Trophoblast cell (in vitro differentiated cells and primary cell): ENCODE measurements at places on chromosomes 12 and 14.

GRCh38 chr12:43957732-43958372 is 122.0 kb downstream of the TMEM117 start:
- DNase-seq, result peak; percentile 75

- no peak for DNase-seq
Observed at GRCh38 chr12:113845900-113846674, 120.0 kb downstream of the RBM19 start.

GRCh38 chr12:46450279-46450748 is 77.7 kb upstream of the SLC38A2 start:
- DNase-seq, result no peak

DNA sequence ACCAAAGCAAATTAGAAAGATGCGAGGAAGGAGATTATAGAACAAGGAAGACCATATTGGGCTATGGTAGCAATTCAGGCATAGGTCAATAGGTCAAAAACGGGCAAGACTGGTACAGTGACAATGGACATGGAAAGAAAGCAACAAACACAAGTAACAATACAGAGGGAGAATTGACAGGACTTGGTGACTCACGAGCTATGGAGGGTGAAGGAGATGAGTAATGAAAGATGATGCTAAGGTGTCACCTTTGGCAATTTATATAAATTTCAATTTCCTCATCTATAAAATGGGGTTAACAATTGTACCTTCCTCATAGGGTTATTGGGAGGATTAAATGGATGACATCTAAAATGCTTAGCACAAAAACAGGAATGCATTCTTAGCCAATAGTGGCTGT is 15.1 kb upstream of the DUSP16 start:
- no peak for DNase-seq

DNA sequence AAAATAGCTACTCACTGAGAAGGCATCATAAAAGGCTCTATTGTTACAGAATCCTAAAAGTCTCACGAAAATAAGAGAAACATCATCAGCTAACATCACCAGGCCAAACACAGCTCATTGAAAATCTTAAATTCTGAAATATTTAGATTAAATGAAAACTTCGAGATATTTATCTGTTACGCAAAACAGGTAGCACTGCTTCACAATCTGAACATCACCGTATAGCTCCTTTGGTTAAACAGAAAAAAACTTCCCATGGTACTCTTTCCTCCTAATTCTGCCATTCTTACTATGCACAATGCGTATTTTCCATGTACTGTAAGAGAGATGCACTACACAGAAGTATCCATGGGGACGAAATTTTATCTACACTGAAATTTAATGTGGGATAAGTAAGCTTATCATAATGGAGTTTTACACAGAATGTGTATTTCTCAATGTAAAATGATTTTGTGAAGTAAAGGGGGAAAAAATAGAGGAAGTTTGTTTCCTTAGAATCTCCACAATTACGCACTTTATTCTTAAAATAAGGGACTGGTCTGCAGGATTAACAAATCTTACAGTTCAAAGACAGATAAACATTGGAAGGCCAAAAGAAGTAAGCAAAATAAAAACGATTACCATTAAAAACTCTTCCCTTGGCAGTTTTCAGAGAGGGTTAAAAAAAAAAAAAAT is 1.9 kb downstream of the SGPP1 start:
- DNase-seq, result peak; percentile 38

GRCh38 chr12:4215229-4216186 is 58.1 kb upstream of the CCND2 start:
- DNase-seq, result peak; percentile 8

DNA sequence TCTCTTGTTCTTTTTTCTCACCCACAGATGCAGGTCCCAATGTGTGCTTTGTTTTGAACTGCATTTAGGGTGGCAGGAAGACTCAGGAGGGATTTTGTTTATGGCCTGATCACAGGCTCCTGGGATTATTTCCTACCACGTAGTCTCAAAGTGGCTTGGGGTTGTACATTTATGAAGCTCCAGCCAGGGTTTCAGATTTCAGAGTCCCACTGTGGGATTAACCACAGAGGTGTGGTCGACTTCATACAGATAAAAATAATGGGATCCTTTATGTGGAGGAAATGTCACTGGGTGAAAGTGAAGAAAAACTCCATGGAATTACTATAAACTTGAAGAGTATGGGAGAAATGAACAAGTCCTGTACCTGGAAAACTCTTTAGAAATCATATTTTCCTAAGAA is 14.2 kb upstream of the PPP1R1A start:
- DNase-seq, result no peak

- no peak for DNase-seq
Observed at GRCh38 chr14:80271389-80271788, 60.1 kb upstream of the DIO2 start.

DNA sequence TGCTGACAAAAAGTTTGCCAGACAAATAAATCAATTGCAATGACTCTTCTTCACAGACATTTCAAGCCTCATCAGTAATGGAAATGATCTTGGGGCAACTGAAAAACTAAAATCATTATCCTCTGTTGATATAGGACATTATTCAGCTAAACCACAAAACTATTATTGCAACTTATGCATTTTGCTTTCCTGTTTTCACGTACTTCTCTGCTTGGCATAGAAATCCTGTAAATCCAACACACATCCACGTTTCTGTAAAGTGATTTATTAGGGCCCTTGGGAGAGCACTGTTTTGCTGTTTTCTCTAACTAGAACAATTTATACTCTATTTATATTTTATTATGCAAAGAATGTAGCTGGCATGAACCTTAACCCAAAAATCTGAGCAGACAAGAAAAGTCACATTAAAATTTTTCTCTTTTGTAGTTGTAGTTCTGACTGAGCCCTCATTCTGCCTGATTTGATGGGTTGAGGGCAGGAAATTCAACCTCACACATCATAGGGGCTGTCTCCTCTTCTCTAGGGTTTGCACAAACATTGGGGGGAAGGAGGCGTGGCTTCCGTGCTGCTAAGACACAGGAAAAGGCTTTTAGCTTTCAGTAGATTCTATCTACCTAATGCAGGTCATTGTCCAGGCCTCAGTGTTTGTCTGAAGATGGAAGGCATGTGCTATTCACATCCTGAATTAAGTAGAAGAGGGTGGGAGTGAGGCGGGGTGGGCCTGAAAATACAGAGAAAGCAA is 11.5 kb upstream of the NUP107 start:
- DNase-seq, result no peak
